Omental fat pad (tissue), 4 donors: ENCODE measurements at places on chromosomes 3 and 15. TPM values are rescaled to one million over a fixed set of nuclear protein-coding genes. Genes with fewer than 3 reads are reported as not detected.

- no peak for DNase-seq
Measured at GRCh38 chr3:49900491-49901153, 3.1 kb downstream of the MST1R start.

GRCh38 chr3:129979905-129980304 lies 5.4 kb downstream of the TRH start:
- DNase-seq = no peak

DNA sequence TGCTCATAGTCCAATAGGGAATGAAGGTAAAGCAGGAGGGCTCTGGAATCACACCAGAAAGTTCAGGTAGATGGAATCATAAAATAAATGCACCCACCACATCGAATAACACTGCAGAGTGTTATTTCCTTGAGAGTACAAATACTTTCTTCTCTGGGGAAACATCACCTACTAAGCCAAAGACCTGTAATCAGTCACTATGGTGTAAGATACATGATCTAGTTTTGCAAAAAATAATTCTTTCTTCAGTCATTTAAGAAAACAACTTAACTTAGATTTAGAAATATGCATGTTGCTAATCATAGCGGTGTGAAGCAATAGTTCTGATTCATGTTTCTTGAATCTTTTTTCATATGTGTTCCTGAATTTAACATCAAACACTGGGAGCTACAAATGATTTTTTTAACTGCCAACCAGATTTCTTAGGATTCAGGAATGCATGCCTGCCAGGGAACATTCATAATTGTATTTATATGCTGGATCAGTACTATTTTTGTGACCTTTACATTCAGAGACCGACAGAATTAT lies 40.2 kb upstream of the MEIS2 start:
- DNase-seq = no peak

DNA sequence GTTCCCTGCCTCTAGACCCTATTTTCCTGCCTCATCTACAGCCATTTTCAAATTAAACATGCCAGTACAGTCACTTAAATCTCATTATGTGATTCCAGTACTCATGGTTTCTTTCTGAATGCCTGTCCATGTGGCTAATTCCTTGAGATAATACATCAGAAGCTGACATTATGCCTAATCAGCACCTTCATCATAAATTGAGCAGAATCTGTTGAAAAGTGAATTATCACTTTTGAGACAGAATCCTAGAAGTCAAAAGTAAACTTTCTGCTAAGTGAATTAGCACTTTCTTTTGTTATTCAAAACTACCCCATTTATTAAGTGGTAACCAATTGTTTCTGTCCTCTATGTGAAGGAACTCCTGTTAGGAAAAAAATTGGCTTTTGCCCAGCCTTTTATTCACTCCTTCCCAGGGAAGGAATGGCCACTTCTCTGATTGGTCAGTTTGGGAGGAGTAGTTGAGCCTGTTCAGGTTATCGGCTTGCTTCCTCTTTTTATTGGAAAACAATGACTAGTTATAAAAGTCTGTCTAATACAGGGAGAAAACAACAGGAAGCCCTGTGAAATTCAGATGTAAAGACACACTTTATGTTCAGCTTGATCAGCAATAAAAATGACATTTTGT lies 40.5 kb downstream of the OSTN start:
- DNase-seq = no peak

DNA sequence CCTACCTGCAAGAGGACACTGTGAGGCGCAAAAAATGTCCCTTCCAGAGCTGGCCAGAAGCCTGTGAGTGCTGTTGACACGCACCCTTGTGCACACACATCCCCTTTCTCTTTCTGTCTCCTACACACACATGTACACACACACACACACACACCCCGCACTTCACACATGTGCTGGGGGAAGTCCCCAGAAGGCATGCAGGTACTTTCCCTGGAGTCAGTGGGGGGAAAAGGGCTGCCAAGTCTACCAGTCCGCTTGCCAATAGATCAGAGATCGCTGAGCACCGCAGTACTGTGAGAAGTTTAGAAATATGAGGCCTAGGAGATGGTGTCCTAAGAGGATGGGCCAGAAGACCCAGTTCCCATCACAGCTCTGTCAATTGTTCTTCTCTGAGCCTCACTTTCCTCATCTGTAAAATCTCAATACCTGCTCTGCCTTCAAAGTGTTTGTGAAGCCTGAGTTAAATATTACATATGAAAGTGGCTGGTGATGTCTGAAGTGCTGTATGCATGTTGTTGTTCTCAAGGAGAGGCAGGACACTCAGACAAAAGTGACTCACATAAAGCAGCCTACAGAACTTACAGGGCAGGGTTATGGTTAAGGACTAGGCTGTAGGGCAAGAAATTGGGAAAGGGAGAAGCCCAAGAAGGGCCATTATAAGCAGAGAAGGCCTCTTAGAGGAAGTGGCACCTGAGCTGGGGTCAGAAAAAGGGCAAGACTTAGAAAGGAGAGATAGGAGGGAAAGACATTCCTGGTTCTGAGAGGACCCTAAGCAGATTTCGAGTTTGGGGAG lies 6.8 kb downstream of the IL17RE start:
- DNase-seq = no peak

DNA sequence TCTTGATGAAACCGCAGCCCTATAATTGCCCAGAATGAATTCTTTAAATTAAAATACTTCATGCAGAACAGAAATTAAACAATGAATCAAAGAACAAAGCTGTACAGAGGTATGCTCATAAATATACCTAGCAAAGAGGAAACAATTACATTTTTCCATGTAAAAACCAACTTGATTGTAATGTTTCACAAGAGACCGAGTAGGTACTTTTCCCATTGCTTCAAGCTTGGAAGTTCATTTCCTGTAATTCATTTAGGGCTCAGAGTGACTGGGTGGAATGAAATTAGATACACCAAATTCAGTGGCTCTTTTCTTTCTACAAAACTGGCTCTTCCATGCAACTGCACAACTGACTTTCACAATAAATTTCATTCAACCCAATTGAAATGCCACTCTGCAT lies 51.4 kb downstream of the FHIT start:
- no peak for DNase-seq

DNA sequence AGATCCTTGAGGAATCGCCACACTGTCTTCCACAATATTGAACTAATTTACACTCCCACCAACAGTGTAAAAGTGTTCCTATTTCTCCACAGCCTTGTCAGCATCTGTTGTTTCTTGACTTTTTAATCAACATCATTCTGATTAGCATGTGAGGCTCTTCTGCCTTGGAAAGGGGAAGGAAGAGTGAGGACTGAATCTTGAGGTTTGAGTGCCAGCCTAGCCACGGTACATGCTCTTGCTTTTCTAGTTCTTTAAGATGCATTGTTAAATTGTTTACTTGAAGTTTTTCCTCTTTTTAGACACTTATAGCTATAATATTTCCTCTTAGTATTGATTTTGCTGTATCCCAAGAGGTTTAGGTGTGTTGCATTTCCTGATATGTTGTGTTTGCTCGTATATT lies 596.1 kb downstream of the OTOL1 start:
- DNase-seq = no peak

- no peak for DNase-seq
Measured at GRCh38 chr15:93488296-93488713, 399.3 kb upstream of the RGMA start.

DNA sequence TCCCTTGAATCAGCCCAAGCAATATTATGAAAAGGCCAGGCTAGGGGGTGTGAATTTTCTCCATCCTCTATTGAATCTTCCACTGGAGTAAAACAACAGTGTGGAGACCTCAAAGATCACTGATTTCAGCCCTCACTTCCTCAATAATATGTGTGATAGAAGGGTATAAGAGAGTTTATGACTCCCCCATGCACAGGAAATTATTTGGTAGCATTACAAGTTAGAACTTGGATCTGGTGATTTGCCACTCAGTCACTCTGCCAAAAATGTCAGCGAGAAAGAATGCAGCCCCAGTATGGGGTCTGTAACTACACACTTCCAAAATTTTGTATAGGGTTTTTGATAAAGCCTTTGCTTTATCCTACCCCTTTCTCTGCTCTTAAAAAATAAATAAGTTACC lies 81.0 kb upstream of the KCNMB2 start:
- DNase-seq = no peak

DNA sequence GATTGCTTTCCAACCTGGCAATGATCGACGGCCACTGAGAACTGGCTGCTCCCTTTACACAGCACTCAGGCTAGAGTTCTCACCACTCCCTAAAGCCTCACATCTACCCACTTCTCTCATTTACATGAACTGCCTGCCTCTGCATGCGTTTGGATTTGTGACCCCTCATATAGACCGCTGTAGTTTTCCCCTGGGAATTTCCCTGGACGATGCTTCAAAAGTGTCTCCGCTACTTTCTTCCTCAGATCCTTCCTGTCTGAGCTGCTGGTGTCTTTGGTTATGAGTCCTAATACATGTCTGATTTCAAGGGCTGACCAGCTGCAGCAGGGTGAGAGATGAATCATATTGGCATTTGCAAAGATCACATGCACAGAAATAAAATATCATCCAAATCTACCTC lies 116.7 kb upstream of the ETV5 start:
- no peak for DNase-seq

GRCh38 chr3:124701687-124702086 lies 28.6 kb upstream of the UMPS start:
- DNase-seq = no peak

GRCh38 chr15:78102741-78103140 lies 10.4 kb downstream of the SH2D7 start:
- no peak for DNase-seq

DNA sequence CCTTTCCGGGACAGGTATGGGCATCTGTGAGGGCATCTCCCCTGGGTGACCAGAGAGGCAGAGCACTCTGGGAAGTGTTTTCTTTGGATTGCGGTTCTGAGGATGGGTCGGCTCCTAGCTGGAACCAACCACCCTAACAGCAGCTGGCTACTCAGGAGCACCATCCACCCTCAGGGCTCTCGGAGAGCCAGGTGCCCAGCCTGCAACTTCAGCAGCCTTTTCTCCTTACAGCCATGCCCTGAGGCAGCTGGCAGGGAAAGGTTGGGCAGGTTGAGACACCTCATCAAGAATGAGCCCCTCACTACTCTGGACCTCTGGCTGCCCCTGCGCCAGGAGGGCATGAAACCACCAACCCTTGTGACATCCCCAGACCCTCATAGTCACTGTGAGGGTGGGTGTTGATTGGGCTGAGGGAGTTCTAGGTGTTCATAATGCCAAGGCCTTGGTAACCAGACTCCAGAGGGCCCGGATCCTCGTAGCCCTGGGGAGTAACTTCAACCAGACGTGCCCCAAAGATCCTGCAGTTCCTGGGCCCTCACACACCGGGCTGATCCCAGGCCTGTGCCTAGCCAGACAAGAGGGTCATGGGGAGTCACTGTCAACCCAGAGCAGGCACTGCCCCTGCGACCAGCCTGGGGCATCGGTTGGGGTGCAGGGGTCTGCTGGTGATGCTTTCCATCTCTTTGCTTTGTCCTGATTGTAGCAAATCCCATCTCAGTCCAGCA lies 114.4 kb upstream of the ABHD17C start:
- no peak for DNase-seq

DNA sequence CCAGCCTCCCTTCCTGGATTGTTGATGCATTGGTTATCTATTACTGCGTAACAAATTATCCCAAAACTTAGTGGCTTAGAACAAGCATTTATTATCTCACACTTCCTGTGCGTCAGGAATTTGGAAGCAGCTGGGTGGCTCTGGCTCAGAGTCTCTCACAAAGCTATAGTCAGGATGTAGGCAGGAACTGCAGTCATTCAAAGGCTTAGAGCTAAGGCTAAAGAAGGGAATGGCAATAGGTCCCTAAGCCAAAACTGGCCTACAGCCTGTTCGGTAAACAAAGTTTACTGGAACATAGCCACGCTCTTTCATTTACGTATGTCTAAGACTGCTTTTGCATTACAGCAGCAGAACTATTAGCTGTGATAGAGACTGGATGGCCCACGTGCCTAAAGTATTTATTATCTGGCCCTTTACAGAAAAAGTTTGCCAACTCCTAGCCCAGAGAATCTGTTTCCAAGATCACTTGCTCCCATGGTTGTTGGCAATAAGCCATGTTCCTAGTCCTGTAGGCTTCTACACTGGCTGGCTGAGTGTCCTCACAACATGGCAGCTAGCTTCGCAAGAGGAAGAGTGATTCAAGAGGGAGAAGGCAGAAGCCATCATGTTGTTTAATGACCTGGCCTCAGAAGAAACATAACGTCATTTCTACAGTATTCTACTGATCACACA lies 132.4 kb downstream of the SNRK start:
- no peak for DNase-seq

- DNase-seq = no peak
Measured at GRCh38 chr15:42329992-42330391, 29.3 kb upstream of the CAPN3 start.

DNA sequence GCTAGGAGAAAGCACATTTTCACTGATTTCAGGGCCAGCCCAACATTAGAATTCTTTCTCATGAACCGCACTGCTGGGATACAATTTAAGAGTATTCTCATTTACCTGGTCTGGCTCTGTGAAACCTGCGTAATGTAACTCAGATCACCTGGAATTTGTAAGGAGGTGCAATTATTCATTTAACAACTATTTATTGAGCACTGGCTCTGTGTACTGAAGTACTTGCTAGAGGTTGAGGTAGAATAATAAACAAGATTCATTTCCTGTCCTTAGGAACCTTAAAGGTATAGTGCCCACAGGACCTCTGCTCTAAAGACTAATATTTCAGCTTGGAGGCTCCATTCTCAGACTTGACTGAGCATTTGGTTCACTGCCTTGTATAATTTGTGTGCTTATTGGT lies 242.2 kb upstream of the ZPLD1 start:
- DNase-seq = no peak

- DNase-seq = no peak
Measured at GRCh38 chr3:197171481-197172067, 126.8 kb downstream of the DLG1 start.

GRCh38 chr3:143283432-143284128 lies 164.0 kb downstream of the CHST2 start:
- DNase-seq = no peak

GRCh38 chr3:161333696-161334095 lies 37.6 kb downstream of the SPTSSB start:
- no peak for DNase-seq

DNA sequence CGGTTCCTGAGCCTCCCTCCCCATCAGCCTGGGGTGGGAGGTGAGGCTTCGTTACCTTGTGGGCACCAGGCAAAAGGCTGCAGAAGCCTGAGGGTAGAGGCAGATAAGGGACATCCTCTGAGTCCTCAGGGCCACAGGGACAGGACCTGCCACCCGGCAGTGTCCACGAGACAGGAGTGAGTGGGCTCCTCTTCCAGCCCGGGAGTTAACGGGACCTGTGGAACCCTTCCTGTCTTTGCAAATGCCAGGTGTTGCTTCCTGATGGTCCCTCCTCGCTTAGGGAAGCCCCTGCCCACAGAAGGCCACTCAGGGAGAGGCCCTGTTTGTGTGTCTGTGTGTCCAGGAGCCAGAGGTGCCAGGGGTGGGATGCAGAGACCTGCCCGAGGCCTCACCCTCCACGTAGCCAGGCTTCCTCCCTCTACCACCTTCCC lies 111.1 kb upstream of the ALDH1A3 start:
- no peak for DNase-seq

SEMA7A gene
- 3.8 TPM for total RNA-seq

GMNC gene
- total RNA-seq = not detected

NME9 gene
- total RNA-seq = not detected

INSYN1 gene
- 3.7 TPM for total RNA-seq

POLQ gene
- total RNA-seq = 0.32 TPM

OSTN gene
- total RNA-seq = not detected

MKRN3 gene
- total RNA-seq = not detected

KLHDC8B gene
- total RNA-seq = 71.4 TPM
